ENCODE measurements at places on chromosomes 2 and 18. TPM values are rescaled to one million over a fixed set of nuclear protein-coding genes. Genes with fewer than 3 reads are reported as not detected.

The DYNAP gene
- total RNA-seq: not detected

DNA sequence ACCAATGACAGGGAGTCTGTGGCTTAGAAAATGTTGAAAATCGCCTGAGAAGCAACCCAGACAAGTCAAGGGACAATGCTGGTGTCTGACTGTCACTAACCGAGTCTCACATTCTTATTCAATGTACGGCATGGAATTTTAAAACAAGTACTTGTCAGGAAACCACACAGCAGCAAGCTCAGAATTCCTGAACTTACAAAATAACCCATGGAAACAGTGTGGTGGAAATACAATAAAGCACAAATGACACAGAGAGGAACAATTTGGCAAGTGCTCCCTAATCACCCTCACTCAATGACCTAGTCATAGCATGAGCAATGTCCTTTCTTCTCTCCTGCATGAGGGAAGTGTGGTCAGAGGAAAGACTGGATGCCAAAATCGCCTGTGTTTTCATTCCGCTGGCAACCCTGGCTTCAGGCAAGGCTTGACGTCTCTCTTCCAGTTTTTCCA is 154.0 kb downstream of the SATB2 start:
- no peak overlapping the region for H3K4me3 ChIP-seq
- no peaks in the 10 kb centered on the region for H3K4me1 ChIP-seq
- H3K27me3 ChIP-seq: no peaks in the 10 kb centered on the region

- H3K4me3 ChIP-seq: no peak overlapping the region
- H3K36me3 ChIP-seq: peaks cover 6% of the 10 kb centered on the region
- H3K27ac ChIP-seq: no peak overlapping the region
- H3K4me1 ChIP-seq: no peaks in the 10 kb centered on the region
Measured at GRCh38 chr2:18829251-18829902, 240.0 kb upstream of the NT5C1B start.

GRCh38 chr2:160968183-160968582 is 192.0 kb upstream of the TANK start:
- no peak overlapping the region for H3K4me3 ChIP-seq
- no peaks in the 10 kb centered on the region for H3K4me1 ChIP-seq

- no peak for DNase-seq
- no peaks in the 10 kb centered on the region for H3K27me3 ChIP-seq
- no peaks in the 10 kb centered on the region for H3K4me1 ChIP-seq
- H3K36me3 ChIP-seq: no peaks in the 10 kb centered on the region
Measured at GRCh38 chr18:43155842-43156241, 40.4 kb upstream of the RIT2 start.

The NFATC1 gene
- total RNA-seq: 50.2 TPM
